ENCODE measurements at places on chromosomes 12 and 14.
A peak's percentile ranks its signal among the peaks of the same experiment; 100 is the strongest.

DNA sequence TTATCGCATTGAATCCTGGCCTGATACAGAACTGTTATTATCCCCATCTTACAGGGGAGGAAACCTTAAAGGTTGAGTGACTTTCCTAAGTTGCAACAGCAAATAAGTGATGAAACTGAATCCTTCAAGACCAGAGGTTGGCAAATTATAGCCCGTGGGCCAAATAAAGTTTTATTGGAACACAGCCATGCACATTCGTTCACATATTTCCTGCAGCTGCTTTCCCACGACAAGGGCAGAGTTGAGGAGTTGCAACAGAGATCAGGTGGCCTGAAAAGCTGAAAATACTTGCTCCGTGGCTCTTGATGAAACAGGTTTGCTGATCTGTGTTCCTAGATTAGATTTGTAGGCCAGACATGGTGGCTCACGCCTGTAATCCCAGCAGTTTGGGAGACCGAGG is 126.7 kb downstream of the PHETA1 start:
- no peak for DNase-seq

GRCh38 chr12:6685814-6686213 is 3.4 kb downstream of the ZNF384 start:
- DNase-seq, result no peak

DNA sequence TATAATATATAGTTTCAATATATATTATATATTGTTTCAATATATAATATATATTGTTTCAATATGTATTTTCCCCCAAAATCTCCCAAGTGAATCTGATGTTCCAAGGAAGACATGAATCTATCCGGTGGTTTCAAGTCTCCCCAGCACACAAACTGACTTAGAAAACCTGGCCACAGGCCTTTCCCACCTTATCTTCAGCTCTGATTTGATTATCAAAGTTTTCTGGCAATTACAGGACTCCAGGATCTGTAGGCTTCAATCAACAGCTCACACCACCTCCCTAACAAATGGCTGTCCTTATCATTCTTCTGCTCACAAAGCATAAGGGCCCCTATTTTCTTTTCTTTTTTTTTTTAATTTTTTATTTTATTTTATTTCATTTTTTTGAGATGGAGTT is 22.7 kb upstream of the SPTSSA start:
- no peak for DNase-seq

GRCh38 chr14:102778338-102779083 is 1.3 kb downstream of the TRAF3 start:
- DNase-seq, result no peak

DNA sequence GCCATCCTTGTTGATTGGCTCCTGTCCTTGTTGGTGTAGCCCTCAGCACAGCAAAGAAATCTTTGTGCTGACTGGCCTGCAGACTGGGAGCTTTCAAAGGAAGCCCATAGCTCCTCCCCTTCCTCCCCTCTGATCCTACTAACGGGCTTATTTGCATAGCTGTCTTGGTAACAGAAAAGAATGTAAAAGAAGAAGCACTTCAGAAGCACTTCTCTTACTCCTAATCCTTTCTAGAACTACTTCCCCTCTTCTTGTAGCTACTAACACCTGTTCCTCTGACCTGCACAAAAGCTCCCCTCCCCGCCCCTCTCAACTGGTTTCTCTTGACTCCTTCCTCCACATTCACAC is 14.3 kb upstream of the RIC8B start:
- DNase-seq, result no peak

GRCh38 chr12:115208098-115208497 is 524.1 kb upstream of the TBX3 start:
- DNase-seq, result no peak

GRCh38 chr14:68675233-68675577 is 117.7 kb downstream of the ZFP36L1 start:
- DNase-seq, result no peak

DNA sequence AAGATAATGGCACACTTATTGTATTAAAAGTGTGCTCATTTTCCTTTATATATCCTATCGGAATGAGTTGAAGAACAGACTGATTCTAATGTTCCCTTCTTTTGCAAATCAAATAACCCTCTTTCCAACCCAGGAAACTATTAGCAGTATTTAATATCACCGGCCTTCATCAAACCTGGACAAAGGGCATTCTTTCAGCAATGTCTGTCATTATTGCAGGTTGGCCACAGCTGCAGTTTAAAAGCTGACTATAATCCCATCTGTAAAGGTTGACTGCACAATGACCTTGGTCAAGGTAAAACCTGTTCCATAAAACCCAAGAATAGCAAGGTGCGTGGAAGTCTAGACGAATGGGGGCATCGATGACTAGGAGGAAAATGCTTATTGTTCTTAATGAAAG is 472.3 kb upstream of the SOX5 start:
- no peak for DNase-seq

DNA sequence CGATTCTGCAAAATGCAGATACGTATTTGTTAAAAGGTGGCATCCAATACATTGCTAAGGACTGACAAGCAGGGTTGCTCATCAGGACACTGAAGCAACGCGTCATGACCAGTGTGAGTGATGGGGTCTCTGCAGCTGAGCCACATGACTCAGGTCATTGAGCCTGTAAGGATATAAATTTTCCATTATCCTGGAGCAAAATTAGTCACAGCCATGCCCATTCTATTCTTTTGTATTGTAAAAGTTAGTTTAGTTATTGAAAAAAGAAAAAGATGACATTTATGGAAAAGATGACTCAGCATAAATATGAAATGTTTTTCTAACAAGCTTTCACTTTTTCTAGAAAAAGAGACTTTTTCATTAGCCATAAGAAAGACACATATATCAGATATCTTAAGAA is 268.0 kb upstream of the TMEM132C start:
- no peak for DNase-seq

- no peak for DNase-seq
Measured at GRCh38 chr14:38931969-38932652, 170.9 kb downstream of the SEC23A start.

- DNase-seq, result no peak
Measured at GRCh38 chr14:20802341-20803084, at the start of gene RNASE1. TSS of gene RNASE1 (minus strand) at chr14:20802844. CDS start at chr14:20802068, 776 bp downstream.

GRCh38 chr14:74302634-74303569 is at the start of gene ABCD4:
TSS of gene ABCD4 (minus strand) at chr14:74302934. CDS start at chr14:74302912, 22 bp downstream.
- peak; percentile 74 for DNase-seq

DNA sequence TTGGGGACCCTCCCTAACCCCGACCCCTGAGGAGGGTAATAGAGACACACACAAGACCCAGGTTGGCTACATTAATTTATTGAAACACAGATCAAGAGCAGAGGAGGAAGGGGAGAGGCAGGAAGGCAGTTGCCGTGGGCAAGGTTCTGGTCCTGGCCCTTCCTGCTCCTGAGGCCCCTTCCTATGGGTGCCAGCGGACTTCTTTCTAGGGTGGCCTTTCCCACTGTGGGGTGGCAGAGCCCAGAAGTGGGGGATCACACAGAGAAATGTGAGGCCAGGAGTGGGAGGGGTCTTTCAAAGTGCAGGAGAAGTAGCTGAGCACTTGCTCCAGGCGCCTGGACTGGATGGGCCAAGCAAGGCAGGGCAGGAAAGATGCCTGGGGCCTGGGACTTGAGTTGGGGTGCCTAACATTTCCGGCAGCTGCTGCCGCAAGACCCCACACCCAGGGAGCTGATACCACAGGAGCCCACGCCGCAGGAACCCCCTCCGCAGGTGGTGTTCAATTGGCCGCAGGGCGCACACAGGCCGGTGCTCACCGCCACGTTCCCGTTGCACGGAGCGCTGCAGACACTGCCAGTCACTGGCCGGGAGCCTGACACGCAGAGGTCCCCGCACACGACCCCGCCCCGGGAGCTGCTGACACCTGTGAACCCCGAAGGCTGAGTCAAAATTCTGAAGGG is 5.3 kb downstream of the KRT81 start:
- no peak for DNase-seq

DNA sequence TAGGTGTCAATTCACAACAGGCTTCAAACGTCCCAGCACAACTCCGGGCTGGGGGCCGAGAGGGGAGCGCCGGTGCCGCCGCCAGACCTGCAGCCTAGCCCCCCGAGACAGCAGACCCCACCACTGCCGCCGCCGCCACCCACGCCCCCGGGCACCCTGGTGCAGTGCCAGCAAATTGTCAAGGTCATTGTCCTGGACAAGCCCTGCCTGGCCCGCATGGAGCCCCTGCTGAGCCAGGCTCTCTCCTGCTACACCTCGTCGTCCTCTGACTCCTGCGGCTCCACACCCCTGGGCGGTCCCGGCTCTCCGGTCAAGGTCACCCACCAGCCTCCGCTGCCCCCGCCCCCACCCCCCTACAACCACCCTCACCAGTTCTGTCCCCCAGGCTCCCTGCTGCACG is 39.4 kb downstream of the SLC6A12 start:
- DNase-seq, result no peak

Measured in activated CD4-positive, CD25-positive, alpha-beta regulatory T cell treated with anti-CD3 and anti-CD28 coated beads, Interleukin-2, amount 50 U/mL, for 16 hours (primary cell).